ENCODE measurements at places on chromosomes 3 and 15.

DNA sequence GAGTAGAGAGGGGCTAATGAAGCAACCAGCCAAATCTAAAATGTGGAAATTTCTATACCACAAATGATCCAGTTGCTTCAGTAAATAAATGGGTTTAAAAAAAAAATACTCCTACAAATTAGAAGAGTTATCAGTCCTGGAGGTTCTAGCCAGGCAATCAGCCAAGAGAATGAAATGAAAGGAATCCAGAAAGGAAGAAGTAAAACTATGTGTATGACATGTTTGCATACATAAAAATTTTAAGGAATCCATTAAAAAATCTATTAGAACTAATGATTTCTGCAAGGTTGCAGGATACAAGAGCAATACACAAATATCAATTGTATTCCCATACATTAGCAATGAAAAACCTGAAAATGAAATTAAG lies 9.6 kb downstream of the MESP2 start:
- DNase-seq: no peak

DNA sequence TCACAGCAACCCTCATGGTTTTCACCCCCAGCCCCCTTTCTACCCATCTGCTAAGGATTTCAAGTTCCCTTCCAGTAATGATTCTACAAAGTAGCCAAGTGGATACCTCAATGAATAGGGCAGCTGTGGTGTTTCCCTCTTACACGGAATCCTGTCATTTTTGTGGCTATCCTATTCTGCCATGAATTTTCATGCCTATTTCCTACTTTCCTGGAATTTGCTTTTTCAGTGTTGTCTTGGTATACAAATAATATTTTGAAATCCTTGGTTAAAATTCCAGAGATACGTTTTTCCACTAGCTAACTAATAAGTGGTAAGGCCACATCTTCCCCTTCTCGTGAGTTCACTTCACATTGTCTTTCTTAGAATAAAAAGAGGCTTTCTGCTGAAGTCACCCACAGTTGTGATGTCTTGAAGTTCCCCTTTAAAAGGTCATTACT lies 7.5 kb downstream of the ADPRH start:
- DNase-seq: no peak

- DNase-seq: no peak
Observed at GRCh38 chr3:98657457-98657856, 64.0 kb upstream of the CPOX start.

DNA sequence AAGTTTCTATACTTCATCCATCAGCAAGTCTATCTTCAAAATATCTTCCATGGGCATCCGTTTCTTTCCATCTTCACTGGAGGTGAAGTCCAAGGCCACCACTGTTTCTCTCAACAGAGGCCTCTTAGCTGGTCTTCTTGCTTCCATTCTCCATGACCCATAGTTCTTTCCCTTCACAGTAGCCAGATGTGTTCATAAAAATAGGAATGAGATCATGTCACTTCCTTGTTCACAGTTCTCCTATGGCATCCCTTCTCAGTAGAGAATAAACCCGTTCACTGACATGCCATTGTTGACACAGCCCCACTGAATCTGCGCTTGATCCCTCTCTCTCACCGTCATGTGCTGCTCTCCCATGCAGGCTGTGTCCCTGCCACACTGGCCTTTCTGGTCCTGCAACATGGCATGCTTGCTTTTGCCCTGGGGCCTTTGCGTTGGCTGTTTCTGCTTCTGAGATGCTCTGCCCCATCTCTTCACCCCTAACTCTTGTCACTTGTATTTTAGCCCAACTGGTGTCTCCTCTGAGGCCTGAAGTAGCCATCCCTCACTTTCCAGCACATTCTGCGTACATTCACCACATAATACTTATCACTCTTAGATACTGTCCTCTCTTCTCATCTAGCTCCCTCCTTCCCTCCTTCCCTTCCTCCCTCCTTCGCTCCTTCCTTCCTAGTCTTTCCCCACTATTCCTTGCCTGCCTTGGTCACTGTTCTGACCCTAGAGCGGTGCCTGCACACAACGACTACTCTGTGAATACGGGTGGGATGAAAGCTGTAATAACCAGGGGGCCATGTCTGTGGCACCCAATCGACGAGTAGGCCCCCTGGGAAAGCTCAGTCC lies 42.0 kb downstream of the STARD5 start:
- DNase-seq: no peak

All from Caki2 (cell line).